ENCODE measurements at places on chromosomes 7 and 10. TPM values are rescaled to one million over a fixed set of nuclear protein-coding genes. Genes with fewer than 3 reads are reported as not detected.

DPYSL4 gene
- not detected for polyA plus RNA-seq

DNA sequence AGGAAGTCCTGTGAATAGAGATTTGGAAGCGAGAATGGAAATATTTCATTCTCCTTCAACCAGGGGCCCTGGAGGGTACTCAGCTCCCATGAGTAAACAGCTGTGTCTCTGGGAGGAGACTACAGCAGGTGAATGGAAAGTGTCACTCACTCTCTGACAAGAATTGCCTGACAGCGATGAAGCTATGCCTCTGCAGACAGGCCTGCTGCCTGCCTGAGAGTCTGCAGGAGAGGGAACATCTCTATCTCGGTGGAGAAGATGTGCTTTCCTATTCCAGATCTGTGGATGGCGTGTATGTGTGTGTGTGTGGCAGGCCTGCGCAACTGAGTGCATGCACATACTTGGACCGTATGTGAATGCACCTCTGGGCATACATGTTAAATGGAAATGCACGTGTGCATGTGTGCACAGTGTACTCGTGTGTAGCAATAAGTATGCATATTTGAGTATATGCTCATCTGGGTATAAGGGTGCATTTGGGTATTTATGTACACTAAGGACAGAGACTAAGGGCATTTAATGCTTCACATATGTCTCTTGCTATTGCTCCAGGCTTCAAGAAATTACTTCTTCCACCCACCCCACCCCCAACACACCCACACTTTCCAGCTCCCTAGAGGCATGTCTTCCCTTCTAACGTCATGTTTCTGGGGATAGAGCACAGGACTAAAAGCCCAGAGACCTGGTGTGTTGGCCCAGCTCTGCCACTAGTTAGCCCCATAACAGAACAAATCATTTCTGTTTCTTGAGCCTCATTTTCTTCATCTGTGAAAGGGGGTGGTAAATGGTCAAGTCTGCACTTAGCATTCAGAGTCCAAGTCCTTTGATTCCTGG lies 4.6 kb upstream of the ADCYAP1R1 start:
- H3K27me3 ChIP-seq = peaks cover 13% of the 10 kb centered on the region
- no peaks in the 10 kb centered on the region for H3K36me3 ChIP-seq
- no peak overlapping the region for H3K4me3 ChIP-seq

- H3K27ac ChIP-seq = no peak overlapping the region
- no peaks in the 10 kb centered on the region for H3K36me3 ChIP-seq
- no peak for DNase-seq
Observed at GRCh38 chr7:18276380-18276779, 219.2 kb upstream of the HDAC9 start.

DNA sequence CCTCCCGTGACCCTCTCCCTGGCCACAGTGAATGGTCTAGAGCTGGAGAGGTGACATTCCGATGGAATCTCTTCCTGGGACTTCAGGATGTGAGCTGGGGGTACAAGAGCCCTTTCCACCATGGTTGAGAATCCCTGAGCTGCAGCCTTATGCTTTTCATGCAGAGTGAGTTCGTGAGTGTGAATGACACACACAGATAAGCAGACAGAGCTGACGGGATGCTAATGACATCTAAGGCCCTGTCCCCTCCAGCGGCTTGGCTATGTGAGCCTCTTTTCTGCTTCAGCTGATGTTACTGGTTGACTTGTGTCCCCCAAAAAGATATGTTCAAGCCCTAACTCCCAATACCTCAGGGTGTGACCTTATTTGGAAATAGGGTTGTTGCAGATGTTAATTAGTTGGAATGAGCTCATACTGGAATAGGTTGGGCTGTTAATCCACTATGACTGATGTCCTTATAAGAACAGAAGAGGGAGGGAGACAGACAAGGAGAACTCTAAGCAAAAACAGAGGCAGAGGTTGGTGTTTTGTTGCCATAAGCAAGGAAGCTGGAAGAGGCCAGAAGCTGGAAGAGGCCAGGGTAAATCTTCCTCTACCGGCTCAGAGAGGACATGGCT lies 111.1 kb upstream of the AFAP1L2 start:
- H3K4me3 ChIP-seq = no peak overlapping the region
- H3K27ac ChIP-seq = peak overlapping the region; percentile 45
- H3K27me3 ChIP-seq = no peaks in the 10 kb centered on the region

DNA sequence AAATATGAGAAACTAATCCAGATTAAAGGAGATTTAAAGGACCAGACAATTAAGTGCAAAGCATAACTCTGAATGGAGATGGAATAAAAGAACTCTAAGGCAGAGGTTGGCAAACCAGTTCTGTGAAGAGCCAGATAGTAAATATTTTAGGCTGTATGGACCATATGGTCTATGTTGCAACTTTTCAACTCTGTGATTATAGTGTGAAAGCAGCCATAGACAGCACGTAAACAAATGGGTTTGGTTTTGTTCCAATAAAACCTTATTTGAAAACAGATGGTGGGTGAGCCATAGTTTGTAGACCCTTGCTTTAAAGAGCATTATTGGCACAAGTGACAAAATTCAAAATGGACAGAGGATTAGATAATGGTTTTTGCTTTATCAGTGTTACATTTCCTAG lies 884.1 kb downstream of the CCSER2 start:
- H3K4me3 ChIP-seq = no peak overlapping the region
- no peak overlapping the region for H3K27ac ChIP-seq
- no peaks in the 10 kb centered on the region for H3K27me3 ChIP-seq

GRCh38 chr7:92753614-92754013 lies 82.8 kb downstream of the CDK6 start:
- H3K27me3 ChIP-seq = no peaks in the 10 kb centered on the region
- no peak overlapping the region for H3K4me3 ChIP-seq
- peaks cover 7% of the 10 kb centered on the region for H3K4me1 ChIP-seq
- DNase-seq = no peak

- no peaks in the 10 kb centered on the region for H3K27me3 ChIP-seq
- peaks cover 2% of the 10 kb centered on the region for H3K36me3 ChIP-seq
- H3K4me1 ChIP-seq = no peaks in the 10 kb centered on the region
- no peak overlapping the region for H3K4me3 ChIP-seq
- no peak overlapping the region for H3K27ac ChIP-seq
Observed at GRCh38 chr7:1015196-1016121, 28.9 kb upstream of the GPR146 start.

GRCh38 chr7:1940402-1940786 lies 270.3 kb downstream of the ELFN1 start:
- DNase-seq = peak; percentile 78
- no peak overlapping the region for H3K4me3 ChIP-seq
- H3K27me3 ChIP-seq = no peaks in the 10 kb centered on the region
- H3K27ac ChIP-seq = no peak overlapping the region

DNA sequence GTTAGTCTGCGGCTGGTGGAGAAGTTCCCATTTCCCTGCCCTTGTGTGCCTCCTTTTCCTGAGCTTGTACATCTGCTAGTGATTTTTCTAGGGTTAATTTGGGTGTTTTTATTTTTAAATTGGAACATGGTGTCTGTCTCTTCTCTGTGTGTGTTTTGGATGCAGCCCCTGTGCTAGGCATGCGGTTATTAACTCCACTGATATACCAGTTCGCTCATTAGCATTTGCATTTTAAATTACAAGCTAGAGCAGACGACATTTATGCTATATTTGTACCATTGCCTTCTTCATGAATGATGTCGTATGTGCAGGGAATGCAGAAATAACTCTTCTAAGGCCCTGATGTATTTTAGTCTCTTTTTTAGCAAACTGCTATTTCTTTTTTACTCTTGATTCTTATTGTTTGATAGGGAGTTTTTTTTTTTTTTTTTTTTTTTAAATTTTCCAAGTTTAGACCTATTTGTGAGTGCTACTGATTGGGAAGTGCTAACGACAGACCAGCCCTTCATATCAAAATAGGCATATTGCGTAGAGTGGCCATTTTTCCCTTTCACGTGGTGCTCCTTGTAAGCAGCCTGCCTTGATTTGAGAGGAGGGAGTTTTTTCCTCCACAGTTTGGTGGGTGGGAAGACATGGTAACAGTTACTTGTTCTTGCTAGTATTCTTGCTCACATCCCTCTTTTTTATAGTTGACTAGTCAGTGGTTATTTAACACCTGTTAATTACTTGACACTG lies 89.6 kb downstream of the LRRC4 start:
- H3K36me3 ChIP-seq = no peaks in the 10 kb centered on the region
- H3K4me3 ChIP-seq = no peak overlapping the region
- no peak overlapping the region for H3K27ac ChIP-seq

DNA sequence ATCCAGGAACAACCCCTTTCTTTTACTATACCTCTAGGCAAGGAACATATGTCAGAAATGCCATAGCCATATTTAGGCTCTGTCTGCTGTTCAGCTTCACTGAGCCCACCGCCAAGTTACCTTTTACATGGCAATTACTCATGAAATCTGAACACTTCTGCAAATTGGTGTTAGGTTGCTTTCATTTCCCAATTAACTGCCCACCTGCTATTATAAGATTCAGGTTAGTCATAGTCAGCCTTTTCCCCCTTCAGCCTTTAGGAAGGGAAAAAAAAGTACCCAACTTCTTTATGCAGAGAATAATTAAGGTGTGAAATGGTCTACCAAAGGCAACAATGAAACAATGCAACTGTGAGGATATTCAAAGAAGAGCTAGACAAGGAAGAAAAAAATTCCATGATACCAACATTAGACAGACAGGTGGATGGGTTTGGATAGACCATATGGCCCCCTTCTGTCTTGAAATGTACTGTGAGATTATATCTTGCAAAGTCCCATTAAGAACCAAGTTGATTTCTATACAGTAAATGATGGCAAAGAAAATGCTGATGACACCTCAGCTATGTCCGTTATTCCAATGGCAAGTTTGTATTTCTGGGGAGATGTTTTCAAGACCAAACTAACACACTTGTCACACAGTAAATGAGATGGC lies 442.1 kb upstream of the NRP1 start:
- H3K27me3 ChIP-seq = no peaks in the 10 kb centered on the region
- no peaks in the 10 kb centered on the region for H3K4me1 ChIP-seq
- no peaks in the 10 kb centered on the region for H3K36me3 ChIP-seq

DNA sequence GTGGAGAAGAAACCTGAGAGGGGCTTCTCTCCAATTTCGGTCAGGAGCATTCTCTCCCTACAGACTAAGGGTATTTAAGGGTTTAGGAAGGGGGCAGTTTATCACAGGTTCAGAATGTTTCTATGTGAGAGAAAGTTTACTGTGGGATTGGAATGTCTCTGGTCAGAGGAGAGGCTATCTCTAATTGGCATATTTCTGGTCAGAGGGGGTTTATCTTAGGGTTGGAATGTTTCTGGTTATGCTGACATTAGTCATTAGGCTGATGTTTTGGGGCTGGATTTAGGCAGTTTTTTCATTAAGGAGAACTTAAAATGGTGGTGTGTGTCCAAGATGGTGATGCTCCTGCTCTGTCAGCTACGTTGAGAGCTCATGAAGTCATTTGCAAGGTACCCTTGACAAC lies 758.0 kb downstream of the TYW1 start:
- no peak overlapping the region for H3K27ac ChIP-seq
- no peaks in the 10 kb centered on the region for H3K4me1 ChIP-seq
- no peak overlapping the region for H3K4me3 ChIP-seq
- no peaks in the 10 kb centered on the region for H3K27me3 ChIP-seq
- no peaks in the 10 kb centered on the region for H3K36me3 ChIP-seq

DNA sequence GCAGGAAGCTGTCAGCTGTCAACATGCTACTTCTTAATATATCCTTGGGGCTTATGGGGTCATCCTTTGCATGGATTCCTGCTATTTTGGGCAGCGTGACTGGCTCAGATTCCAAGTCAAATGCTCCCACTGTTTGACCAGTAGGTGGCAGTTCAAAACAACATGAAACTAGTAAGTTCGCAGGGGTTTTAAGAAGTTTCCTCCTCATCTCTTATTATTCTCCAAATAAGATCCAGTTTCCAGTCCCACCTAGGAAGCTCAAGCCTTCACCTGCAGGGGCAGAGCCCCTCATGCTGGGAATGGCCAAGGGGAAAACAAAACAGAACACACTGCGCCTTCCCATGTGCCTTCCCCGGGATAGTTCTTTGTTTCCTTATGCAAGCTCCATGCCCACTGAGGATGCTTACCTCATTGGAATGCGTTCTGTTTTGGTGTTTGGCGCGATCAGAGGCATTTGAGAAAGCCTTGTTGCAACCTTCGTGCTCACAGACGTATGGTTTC lies 259.8 kb downstream of the GLI3 start:
- no peak overlapping the region for H3K4me3 ChIP-seq
- peak overlapping the region; percentile 65 for H3K27ac ChIP-seq
- peaks cover 55% of the 10 kb centered on the region for H3K4me1 ChIP-seq

DNA sequence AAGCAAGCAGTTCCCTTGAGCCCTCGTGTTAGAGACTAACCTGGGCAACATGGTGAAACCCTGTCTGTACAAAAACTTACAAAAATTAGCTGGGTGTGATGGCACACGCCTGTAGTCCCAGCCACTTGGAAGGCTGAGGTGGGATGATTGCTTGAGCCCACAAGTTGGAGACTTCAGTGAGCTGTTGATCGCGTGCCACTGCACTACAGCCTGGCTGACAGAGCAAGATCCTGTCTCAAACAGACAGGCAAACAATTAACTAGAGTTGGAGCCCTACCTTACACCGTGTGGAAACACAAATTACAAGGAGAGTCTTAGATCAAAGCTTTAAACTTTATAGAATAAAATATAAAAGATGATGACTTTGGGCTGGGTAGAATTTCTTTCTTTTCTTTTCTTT lies 219.5 kb downstream of the CUX1 start:
- no peaks in the 10 kb centered on the region for H3K36me3 ChIP-seq
- H3K27ac ChIP-seq = no peak overlapping the region
- no peak overlapping the region for H3K4me3 ChIP-seq

- no peaks in the 10 kb centered on the region for H3K4me1 ChIP-seq
- DNase-seq = no peak
- no peaks in the 10 kb centered on the region for H3K36me3 ChIP-seq
- H3K27ac ChIP-seq = no peak overlapping the region
- H3K4me3 ChIP-seq = no peak overlapping the region
- H3K27me3 ChIP-seq = no peaks in the 10 kb centered on the region
Observed at GRCh38 chr10:11245095-11245479, 227.4 kb downstream of the CELF2 start.

GRCh38 chr7:23473844-23474093 lies 3.5 kb upstream of the IGF2BP3 start:
- H3K36me3 ChIP-seq = no peaks in the 10 kb centered on the region
- DNase-seq = no peak
- H3K27me3 ChIP-seq = peaks cover 100% of the 10 kb centered on the region
- H3K4me3 ChIP-seq = peak overlapping the region; percentile 20
- H3K27ac ChIP-seq = no peak overlapping the region

DNA sequence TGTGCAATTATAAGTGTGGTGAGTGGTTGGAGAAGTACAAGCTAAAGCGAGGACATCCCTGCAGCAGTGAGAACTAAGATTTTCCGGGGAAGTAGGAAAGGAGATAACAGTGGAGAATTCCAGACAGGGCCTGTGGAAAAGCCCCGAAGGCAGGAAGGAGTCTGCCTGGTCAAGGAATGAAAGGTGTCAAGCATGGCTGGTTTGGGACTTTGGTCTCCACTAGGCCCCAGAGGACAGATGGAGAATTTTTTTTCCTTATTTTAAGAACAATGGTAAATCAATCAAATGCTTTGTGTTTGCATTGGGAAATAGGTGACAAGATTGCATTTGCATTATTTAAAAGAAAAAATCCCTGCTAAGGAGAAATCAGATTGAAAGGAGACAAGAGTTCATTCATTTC lies 3.2 kb upstream of the CEP55 start:
- no peaks in the 10 kb centered on the region for H3K27me3 ChIP-seq
- H3K27ac ChIP-seq = no peak overlapping the region
- no peak for DNase-seq
- peaks cover 9% of the 10 kb centered on the region for H3K4me1 ChIP-seq
- no peaks in the 10 kb centered on the region for H3K36me3 ChIP-seq
